Mesendoderm (in vitro differentiated cells): ENCODE measurements at places on chromosomes 12 and 14.

GRCh38 chr12:113800201-113800600, 165.9 kb downstream of the RBM19 start:
- DNase-seq, result no peak

- DNase-seq, result peak; percentile 17
Measured at GRCh38 chr12:1457901-1458300, 136.5 kb downstream of the FBXL14 start.

- DNase-seq, result no peak
Measured at GRCh38 chr14:32336702-32337101, 7.6 kb downstream of the AKAP6 start.

DNA sequence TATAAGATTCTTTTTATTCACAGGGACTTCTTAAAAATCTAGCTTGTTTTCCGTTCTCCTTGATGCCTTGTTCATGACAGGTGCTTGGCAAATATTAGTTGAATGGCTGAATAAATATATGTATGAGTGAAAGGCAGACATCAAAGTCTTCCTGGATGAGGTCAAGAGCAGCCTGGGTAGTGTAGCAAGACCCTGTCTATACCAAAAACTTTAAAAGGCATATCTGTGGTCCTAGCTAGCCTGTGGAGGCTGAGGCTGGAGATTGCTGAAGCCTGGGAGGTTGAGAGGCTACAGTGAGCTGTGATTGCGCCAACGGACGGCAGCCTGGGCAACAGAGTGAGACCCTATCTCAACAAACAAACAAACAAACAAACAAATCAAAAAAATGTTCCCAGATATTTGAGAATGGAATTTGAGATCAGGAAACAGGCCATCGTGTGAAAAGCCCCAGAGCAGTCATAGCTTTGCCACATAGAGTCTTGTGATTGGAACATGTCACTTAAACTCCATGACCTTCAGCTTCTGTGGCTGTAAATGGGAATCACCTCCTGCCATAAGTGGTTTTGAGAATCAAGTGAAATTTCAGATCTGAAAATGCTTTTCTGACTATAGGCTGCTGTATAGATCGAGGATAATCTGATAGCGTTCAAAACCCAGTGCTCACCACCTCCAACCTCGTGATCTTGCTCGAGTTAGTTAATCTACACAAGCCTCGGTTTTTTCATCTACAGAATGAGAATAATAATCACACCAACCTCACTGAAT, 64.3 kb downstream of the ZFP36L1 start:
- DNase-seq, result no peak

GRCh38 chr12:117159674-117160073, 30.6 kb downstream of the FBXO21 start:
- no peak for DNase-seq

- peak; percentile 22 for DNase-seq
Measured at GRCh38 chr14:51094282-51094821, 553 bp downstream of the TRIM9 start.

- DNase-seq, result no peak
Measured at GRCh38 chr14:92577321-92577742, 63.8 kb downstream of the RIN3 start.

GRCh38 chr14:92610849-92611271, 97.3 kb downstream of the RIN3 start:
- no peak for DNase-seq

DNA sequence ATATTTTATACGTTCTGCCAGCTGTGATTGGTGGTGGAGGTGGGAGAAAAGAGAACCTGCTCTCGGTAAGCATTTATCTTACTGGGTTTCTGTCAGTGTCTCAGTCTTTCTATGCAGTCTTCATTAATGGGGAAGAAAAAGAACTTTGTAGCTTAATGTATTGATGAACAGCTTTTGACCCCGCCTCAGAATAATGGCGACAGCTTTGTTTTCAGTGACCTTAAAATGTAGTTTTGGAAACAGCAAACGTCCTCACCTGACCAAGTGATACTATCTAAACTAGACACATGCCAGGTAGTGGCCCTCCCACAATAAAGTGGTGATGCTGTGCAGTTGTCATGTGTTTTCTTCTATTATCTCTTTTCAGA, 1.4 kb downstream of the DACT1 start:
- no peak for DNase-seq

- DNase-seq, result no peak
Measured at GRCh38 chr12:69984241-69984640, 159.2 kb downstream of the MYRFL start.

DNA sequence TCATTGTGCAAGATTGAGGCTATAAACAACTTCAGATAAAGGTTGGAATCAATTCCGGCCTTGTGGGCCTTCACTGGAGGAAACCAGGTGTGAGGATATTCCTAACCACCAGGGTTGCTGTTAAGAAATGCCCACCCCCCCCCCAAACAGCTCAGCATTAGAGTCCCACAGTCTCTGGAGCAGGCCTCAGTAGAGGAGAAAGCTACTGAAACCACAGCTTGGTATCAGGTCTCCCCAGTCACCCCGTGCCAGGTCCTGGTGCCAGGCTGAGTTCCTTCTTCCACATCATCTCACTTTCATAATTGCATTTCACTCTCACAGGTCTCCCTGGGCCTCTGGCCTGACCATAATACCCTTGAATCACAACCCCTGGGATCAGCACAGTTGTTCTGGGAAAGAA, 12.5 kb downstream of the GALNT6 start:
- no peak for DNase-seq

DNA sequence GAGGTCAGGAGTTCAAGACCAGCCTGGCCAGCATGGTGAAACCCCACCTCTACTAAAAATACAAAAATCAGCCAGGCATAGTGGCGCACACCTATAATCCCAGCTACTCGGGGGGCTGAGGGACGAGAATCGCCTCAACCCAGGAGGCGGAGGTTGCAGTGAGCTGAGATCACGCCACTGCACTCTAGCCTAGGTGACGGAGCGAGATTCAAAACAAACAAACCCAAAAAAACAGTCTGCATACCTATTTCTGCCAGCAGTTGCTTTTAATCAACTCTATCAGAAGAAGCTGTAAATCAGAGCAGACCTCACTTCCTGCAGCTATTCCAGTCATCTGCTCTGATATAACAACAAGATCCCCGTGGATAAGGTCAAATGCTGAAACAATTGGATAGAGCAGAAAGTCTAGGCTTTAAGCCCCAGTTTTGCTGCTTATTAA, 50.5 kb downstream of the LIMA1 start:
- peak; percentile 91 for DNase-seq

DNA sequence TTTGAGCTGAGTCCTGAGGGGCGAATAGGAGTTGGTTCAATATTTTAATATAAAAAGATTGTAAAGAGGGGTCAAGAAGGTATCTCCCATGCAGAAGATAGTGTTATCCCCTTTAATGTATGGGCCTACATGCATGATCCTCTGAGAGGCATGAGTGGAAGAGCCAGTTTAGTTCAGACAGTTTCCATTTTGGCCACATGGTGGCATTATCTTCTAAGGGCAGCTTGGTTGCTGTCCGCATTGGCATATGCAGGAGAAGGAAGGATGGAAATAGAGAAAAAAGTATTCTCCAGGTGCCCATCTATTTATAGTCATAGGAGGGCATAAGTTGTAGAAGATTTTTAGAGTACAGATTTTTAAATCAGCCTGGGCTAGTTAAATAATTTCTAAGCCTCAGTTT, 5.4 kb downstream of the SAMD4A start:
- DNase-seq, result peak; percentile 86

DNA sequence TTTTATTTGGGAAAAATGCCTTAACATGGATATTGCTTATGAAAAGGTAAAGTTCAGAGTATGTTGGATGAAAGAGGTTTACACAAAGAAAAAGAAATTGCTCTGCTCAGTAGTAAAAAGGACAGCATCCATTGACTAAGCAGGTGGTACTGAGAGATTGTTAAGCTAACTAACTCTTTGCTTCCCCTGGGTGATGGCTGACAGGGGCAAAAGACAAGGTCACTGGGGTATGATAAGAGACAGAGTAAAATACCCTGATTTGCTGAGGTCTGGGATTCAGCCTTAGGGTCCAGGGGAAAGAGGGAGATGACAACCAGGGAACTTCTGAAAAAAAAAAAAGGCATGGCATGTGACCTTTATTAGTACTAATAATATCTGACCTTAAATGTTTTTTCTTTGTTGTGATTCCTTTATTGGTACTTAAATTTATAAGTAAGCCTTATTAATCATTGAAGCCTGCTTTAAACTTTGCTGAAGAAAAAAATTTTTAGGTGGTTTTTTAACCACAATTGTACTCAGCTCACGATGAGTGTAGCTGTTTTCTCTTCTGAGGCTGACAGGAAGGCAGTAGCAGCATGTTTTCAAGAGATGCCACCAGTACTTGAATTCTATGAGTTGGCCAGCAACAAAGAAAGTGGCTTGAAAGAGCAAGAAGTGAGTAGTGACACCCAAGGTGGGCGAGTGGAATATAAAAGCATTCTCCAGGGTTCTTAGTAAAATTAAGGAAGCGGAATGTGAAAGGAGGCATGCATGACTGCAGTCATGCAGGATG, 43.7 kb upstream of the KITLG start:
- DNase-seq, result no peak

GRCh38 chr12:32455607-32456071, 56.3 kb downstream of the FGD4 start:
- DNase-seq, result peak; percentile 59

DNA sequence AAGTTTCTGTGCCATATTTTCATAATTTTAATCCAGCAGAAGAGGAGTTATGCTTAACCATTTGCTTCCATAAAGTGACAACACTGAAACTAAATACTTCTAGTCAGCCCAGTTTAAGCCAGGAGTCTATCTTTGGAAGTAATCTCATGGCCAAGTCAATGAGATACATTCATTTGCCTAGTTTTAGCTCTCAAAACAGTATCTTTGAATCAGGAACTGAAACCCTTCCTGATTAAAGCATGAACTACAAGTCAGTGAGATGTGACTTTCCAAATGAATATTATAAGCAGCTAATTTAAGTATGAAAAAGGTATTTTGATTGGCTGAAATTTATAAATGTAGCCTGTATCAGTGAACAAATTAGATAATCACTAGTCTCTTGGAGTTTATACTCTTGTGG, 491.5 kb downstream of the SLC6A15 start:
- no peak for DNase-seq

DNA sequence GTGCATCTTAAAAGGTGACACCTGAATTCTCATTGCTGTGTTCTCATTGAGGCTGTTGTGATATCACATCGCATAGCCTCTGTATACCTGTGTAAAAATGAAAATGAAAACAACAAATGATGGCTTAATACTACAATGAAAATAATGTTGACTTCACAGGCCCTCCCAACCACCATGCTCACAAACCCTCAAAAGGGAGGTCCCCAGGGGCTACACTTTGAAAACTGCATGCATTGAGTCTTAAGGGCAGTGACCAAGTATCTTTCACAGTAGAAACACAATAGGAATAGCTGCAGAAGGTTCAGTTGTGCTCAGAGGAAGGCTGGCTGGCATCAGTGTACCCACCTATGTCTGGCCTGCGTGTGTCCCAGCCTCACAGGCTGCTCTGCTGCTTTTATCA, 27.6 kb upstream of the KCNK13 start:
- DNase-seq, result no peak

GRCh38 chr14:68306934-68307789, 485.7 kb downstream of the ZFP36L1 start:
- no peak for DNase-seq

- no peak for DNase-seq
Measured at GRCh38 chr12:64836856-64837255, 12.4 kb downstream of the TBC1D30 start.

DNA sequence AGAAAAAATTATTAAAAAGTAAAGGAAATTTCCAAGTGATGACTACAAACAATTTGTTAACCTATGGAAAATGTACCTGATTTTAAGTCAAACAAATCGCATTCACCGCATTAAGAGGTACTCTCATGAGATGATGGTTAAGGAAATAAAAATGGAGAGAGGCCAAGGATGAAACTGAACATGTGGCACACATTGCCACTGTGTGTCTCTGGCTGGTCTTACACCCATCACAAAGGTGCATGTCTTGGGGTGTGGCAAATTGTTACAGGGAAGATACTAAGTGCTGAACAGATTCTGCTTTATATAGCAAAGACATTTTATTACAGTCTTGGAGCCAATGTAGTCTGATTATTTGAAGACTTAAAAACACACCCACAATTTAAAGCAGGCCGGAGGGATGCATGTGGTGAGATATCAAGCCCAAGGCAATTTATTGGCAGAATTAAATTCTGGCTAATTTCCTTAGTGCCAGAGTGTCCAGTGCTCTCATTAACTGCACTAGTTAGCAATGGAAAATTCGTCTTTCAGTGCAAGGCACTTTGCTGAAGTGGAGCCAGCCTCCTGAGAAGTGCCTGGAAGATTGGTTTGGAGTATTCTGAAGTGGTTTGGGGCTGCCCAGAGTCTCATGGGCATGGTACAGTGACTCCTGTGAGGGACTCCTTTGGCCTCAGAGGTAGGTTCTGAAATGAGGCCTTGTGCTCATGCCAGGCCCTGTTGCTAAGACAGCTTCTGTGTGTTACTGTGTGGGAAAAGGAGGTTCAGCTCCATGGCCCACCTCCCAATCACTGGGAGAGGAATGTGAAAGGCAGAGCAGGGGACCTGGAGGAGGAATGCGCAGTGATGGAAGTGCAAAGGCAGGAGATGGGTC, 166.9 kb downstream of the BRMS1L start:
- no peak for DNase-seq

- DNase-seq, result no peak
Measured at GRCh38 chr14:104222396-104223036, 84.1 kb downstream of the KIF26A start.

DNA sequence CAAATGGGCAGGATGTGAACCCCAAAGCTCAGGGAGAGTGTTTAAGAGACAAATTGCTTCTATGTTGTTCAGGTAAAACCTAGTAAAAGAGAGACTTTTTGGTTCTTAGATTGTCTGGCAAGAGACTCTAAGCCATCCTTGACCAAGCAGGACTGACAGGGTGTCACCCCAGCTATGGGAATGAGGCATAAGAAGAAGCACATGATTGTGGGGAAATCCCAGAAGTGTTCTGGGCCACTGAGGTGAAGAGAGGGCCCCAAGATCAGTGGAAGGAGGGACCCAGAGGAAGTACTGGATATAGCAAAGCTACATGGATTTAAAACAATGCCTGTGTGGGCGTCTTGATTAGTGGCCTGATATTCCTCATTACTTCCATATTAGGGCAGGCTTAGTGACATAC, 99.0 kb downstream of the SAMD4A start:
- DNase-seq, result no peak

- peak; percentile 81 for DNase-seq
Measured at GRCh38 chr12:113422030-113422885, at the start of gene SDSL. Gene SDSL, plus strand, starts transcription at chr12:113422380. Its CDS starts 5,603 bp downstream, at chr12:113427983.

- no peak for DNase-seq
Measured at GRCh38 chr12:124327362-124328043, 32.6 kb downstream of the RFLNA start.

DNA sequence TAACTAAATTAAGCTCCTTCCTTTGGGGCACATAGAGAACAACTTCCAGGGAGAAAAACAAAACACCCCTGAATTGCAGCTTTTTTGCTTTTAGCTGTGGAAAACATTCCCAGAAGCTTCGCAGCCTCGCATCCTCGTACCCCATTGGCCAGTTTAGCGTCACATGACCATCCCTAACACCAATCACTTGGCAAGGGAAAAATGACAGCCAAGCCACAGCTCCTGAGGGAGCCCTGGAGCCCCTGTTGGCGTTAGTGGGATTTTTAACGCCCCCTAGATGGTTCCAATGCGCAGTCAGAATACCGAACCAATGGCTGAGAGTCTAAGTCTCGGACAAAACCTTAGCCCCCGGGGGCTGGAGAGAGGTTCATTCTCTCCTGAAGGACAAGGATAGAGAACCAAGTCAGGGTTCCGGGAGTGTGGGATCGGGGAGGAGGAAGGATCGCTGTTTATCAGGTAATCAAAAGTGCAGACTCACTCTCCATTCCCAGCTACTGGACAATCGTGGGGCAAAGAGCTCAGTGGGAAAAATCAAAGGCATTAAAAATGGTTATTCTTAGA, 135.6 kb upstream of the HIF1A start:
- peak; percentile 40 for DNase-seq

- DNase-seq, result peak; percentile 59
Measured at GRCh38 chr12:81255947-81256346, 178.1 kb downstream of the ACSS3 start.
